ENCODE measurements at places on chromosomes 11 and 22.

GRCh38 chr11:26777372-26777808, 55.5 kb upstream of the SLC5A12 start:
- DNase-seq, result no peak

GRCh38 chr11:114102993-114103896, 43.7 kb downstream of the ZBTB16 start:
- no peak for DNase-seq

GRCh38 chr22:31155422-31155821, 4.6 kb upstream of the RNF185 start:
- DNase-seq, result no peak

- no peak for DNase-seq
Measured at GRCh38 chr11:110075105-110075846, 17.9 kb upstream of the ZC3H12C start.

- DNase-seq, result no peak
Measured at GRCh38 chr11:2787816-2788167, 88.0 kb upstream of the KCNQ1OT1 start.

DNA sequence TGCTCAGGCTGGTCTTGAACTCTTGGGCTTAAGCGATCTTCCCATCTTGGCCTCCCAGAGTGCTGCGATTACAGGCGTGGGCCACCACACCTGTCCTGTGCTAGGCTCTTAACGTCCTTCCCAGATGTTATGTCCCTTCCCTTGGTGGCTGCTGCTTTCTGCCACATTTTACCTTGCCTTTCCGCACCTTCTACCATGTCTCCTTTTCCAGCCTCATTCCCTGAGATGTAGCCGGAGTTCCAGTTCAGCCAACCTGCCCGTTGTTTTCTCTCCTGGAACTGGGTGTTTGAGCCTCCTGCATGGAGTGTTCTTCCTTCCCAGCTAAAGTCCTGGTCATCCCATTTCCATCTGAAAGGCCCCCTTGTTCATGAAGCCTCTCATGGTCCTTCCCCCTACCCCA, 95.3 kb downstream of the PTPRJ start:
- DNase-seq, result no peak

DNA sequence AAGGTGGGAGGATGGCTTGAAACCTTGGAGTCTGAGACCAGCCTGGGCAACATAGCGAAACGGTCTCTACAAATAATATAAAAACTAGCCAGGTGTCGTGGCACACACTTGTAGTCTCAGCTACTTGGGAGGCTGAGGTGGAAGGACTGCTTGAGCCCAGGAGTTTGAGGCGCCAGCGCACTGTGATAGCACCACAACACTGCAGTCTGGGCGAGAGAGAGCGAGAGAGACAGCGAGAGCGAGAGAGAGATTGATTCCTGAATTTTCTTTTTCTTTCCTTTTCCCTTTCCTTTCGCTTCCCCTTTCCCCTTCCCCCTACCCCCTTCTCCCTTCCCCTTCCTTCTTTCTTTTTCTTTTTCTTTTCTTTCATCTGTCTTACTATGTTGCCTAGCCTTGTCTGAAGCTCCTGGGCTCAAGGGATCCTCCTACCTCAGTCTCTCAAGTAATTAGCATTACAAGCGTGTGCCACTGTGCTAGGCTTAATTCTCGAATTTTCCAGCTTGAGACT, 162.4 kb upstream of the ZBED5 start:
- DNase-seq, result no peak

- peak; percentile 83 for DNase-seq
Measured at GRCh38 chr11:99268886-99269285, 248.1 kb downstream of the CNTN5 start.

DNA sequence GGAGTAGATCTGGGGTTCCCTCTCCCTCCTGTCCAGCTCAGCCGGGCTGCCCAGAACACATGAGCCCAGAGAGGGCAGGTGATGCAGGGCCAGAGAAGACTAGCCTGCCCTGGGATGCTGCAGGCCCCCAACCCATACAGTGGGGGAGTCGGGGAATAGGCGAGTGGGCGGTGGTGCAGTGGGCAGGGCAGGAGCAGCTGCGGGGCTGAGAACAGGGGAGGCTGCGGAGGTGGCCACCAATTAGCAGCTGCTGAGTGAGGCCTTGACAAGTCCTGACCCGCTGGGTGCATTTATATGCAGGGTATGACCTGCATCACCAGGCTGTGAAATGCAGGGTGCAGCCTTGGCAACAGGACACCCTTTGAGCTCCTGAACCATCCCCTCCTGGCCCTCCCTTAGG, 43.1 kb downstream of the NFAM1 start:
- peak; percentile 77 for DNase-seq

- DNase-seq, result no peak
Measured at GRCh38 chr11:10400856-10401255, 54.2 kb upstream of the AMPD3 start.

DNA sequence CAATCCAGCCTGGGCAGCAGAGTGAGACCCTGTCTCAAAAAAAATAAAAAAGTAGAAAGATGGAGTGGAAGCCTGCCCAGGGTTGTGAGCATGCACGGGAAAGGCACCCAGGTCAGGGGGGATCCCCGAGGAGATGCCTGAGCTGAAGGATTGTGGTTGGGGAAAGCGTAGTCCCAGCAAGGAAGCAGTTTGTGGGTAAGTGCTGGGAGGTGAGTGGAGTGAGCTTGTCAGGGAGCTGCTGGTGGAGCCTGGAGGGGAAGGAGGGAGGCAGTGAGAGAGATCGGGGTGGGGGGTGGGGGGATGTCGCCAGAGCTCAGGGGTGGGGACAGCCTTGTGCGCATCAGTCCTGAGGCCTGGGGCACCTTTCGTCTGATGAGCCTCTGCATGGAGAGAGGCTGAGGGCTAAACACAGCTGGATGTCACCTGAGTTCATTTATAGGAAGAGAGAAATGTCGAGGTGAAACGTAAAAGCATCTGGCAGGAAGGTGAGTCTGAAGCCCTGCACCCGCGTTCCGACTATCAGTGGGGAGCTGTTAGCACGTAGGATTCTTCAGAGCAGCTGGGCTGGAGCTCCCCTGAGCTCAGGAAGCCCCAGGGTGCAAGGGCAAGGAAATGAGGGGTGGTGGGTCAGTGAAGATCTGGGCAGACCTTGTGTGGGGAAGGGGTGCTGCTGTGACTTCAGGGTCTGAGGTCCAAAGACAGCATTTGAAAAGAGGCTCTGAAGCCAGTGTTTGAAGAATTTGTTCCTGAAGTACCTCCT, 10.2 kb downstream of the TMEM121B start:
- DNase-seq, result no peak

GRCh38 chr11:5809122-5809519, 397 bp downstream of the OR52N2 start:
- no peak for DNase-seq

- DNase-seq, result no peak
Measured at GRCh38 chr11:34987617-34988016, 71.2 kb downstream of the PDHX start.

- no peak for DNase-seq
Measured at GRCh38 chr11:7437696-7438095, 47.6 kb upstream of the OLFML1 start.

- DNase-seq, result peak; percentile 70
Measured at GRCh38 chr11:63937713-63938478, 906 bp upstream of the NAA40 start.

GRCh38 chr11:17770917-17771316, 36.3 kb downstream of the KCNC1 start:
- no peak for DNase-seq

DNA sequence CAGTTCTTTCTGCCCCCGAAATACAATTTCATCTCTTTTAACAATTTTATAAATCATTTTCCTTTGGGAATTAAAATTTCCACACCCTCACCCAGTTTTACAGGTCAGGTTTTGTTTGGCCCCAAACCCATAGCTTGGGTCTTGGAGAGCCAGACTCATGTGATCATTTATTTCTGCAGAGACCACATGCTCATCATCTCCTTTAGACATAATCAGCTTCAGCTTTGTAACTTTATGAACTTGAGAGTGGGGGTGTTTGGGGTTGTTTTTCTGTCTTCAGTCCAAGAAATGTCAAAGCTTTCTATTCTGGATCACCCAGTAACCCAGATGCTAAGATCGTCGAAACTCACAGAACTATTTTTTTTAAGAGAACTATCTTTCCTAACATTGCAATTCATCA, 70.9 kb downstream of the DBX1 start:
- DNase-seq, result no peak

- no peak for DNase-seq
Measured at GRCh38 chr11:20854215-20854955, 185.0 kb downstream of the NELL1 start.

GRCh38 chr11:69491071-69492031, 9.9 kb downstream of the LINC01488 start:
- no peak for DNase-seq

DNA sequence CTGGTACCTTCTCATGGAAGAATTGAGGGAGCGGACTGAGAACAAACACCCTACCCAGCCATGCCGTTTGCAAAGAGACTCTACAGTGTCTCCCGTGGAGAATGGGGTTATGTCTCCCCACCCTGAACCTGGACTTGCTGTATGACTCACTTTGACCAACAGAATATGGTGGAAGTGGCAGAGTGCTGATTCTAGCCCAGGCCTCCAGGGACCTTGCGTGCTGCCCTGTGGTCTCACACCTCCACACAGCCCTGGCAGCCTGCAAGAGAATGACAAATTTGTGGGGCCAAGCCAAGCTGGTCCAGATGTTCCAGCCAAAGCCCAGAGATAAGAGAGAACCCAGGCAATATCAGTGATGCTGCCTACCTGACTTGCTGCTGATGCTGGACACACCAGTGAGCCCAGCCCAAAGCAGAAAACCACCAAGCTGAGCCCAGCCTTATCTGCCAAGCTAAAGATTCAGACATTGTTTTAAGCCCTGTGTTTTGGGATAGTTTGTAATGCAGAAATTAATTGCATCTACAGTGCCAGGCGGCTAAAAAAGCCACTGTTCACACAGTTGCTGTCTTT, 8.1 kb upstream of the LINC01488 start:
- DNase-seq, result no peak

GRCh38 chr11:119616586-119617339, 112.2 kb downstream of the NECTIN1 start:
- no peak for DNase-seq

DNA sequence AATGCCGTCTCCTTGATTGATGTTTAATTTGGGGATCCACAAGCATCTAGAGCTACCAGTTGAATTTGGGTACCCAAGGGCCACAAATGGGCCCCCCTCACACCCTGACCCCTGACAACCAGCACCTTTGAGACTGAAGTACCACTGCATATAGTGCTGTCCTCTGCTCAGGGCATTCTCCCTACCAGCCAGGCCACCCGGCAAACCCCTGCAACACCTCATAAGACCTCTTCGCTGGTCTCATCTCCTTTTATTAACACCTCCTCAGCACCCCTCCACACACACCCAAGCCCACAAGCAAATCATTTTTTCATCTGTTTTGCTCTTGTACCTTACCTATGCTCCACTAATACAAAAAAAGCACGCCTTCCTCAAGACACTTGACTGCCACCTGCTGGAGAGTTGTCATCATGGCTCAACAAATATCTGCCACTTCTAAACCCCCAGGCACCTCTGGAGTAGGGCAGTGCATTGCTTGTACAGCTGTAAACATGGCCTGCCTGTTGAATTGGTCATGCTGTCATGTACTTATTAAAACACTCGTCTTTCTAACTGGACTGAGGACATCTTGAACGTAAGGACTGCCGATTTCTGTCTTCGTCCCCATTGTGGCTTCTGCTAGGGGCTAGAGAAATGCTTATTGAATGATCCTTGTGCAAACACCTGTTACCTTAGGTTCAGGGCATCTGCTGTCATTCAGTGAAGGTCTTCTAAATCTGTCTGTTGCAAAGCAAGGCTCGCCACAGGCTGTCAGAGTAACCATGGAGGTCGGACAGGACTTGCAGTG, 66.5 kb downstream of the BMAL1 start:
- peak; percentile 44 for DNase-seq

DNA sequence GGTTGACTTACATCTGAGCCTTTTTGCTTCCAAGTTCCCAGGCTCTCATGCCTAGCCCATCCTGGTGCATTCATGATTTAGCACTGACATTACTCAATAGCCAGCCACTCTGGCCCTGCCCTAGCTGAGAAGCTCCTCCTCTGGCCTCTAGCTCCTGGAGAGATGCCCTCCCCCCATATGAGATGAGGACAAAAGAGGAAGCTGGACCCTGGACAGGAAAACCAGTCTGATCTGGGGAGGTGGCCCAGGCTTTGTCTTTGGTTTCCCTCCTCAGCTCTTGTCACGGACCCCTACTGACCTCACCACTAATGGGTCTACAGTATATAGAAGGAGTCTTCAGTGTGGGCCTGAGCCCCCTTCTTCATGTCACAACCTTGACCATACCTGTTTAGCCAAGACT, 3.0 kb downstream of the RHOG start:
- no peak for DNase-seq

- DNase-seq, result peak; percentile 1
Measured at GRCh38 chr11:41309716-41310115, 149.7 kb downstream of the LRRC4C start.

DNA sequence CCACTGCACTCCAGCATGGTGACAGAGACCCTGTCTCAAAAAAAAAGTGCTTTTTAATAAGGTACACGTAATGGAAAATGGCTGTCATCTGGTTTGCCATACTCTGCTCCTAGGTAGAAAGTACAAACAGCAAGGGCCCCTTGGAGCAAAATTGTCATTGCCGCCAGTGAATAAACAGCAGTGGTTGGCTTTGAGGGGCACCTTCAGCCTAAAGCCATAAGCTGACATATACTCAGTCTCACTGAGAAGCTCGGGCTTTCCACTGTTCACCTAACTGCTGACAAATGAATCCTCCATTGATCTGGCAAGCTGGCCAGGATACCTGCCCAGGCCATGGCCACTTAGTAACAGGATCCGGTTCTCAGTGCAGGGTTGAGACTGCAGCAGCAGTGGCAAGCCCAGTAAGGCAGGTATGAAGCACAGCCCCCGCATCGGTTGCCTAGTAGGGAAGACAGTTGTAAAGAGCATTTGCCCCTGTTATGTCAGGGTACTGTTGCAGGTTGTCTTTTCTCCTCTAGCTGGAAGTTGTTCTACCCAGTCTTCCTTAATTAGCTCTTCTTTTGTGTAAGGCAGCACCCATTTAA, 38.8 kb downstream of the MARK2 start:
- DNase-seq, result no peak

- no peak for DNase-seq
Measured at GRCh38 chr22:24184057-24184798, 2.9 kb downstream of the SUSD2 start.

- DNase-seq, result no peak
Measured at GRCh38 chr11:36449561-36450096, 60.4 kb downstream of the TRAF6 start.

DNA sequence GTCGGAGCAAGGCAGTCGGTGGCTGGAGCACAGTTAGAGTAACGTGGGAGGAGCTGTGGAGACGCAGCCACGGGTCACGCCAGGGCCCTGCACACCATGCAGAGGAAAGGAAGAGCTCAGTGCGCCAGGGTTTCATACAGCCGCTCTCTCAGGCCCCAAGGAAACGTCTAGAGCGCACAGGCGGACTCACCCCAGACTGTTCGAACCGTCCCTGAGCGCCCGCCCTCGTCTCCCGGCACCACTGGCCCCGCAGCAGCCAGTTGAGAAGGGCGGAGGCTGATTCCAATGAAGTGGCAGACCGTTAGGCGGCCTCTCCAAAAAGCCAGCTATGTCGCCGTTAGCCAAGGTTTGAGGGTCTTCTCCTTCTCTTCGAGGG, 483 bp upstream of the HYLS1 start:
- DNase-seq, result no peak
